ENCODE measurements at places on chromosomes 4 and X.

GRCh38 chr4:8314691-8315255, 45.2 kb downstream of the HTRA3 start:
- no peak for DNase-seq

DNA sequence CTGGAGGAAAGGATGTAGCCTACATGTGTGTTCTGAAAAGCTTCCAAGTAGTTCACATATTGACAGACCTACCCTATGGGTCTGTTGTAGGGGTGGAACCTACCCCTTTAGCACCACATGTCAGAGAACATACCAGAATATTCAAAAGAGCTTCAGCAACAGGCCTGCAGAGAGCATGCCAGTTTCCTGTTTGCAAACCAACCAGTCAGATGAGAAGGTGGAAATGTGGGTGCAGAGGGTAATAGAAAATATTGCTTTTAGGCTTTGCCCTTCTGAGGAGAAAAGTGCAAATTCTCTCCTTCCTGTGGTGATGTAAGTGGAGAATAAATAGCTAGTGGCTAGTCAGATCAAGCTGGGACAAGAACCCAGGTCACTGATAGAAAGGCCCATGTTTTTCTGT, 16.4 kb downstream of the INTS6L start:
- peak; percentile 22 for DNase-seq

GRCh38 chrX:7086384-7086783, 61.1 kb upstream of the STS start:
- no peak for DNase-seq

DNA sequence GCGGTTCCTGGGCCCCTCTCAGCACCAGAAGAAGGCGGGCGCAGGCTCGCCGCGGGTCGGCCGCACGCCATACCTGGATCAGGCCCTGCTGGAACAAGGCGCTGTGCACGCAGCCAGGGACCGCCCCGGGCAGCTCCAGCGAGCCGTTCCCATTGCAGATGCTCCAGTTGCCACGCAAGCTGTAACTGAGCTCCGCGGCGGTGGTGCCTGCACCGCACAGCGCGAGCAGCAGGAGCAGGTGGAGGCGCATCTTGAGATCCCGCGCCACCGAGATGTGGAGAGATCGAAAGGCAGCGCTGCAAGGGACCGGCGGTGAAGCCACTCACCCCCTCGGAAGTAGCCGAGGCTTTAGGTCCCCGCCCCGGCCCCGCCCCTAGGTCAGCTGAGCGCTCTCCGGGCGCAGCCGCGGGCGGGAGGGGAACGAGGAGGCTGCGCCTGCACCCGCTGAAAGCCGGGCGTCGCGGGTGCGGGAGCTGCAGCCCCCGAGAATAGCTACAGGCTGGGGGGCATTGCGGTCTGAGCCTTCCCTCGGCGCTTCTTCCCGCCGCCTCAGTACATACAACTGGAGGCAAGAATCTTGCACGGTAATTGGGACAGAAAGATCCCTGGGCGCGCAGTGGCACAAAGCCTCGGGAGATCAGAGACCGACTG, at the start of gene MANBA:
Gene MANBA (minus strand): TSS at position 324 of the 651 bp plus-strand sequence. CDS start 74 bp downstream, at position 250.
- DNase-seq = peak; percentile 81

GRCh38 chr4:151785484-151786157, 24.8 kb upstream of the GATB start:
- no peak for DNase-seq

DNA sequence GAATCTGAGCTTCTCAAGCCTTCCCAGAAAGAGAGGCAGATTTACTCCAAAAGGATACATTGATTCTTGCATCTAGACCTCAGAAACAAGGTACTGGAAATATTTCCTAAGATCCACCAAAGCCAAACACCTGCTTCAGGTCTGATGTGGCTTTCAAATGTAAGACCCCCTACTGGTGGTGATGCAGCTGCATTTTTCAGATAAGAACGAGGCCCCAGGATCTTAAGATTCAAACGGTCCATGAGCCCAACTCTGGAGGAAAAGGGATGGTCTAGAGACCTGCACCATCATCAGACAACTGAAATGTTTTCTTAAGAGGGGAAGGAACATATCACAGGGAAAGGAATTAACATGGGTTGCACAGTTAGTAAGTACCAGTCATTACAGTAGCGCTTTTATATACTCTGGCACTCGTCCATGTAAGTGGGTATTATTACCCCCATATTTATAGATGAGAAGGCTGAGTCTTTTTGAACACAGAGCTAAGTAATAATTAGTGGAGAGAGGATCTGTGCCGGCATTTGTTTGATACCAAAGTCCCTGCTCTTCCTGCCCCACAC, 73.7 kb downstream of the LEF1 start:
- DNase-seq = no peak

DNA sequence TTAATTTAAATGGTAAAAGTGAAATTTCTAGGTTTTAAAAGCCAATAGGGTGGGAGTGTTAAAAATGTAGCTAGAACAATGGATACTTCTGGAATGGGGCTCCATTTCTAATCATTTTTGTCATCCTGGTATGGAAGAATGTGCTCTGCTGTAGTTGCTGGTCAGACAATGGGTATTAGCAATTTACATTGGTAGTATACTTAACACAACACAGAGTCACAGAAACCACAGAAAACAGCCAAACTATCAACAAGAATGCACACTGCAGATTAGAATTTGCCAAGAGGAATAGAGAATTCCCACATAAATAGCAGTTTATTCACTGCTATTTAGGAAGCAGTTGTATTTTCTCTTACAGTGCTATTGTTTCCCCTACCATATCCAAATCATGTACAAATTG, 319.6 kb downstream of the PPP3CA start:
- no peak for DNase-seq

DNA sequence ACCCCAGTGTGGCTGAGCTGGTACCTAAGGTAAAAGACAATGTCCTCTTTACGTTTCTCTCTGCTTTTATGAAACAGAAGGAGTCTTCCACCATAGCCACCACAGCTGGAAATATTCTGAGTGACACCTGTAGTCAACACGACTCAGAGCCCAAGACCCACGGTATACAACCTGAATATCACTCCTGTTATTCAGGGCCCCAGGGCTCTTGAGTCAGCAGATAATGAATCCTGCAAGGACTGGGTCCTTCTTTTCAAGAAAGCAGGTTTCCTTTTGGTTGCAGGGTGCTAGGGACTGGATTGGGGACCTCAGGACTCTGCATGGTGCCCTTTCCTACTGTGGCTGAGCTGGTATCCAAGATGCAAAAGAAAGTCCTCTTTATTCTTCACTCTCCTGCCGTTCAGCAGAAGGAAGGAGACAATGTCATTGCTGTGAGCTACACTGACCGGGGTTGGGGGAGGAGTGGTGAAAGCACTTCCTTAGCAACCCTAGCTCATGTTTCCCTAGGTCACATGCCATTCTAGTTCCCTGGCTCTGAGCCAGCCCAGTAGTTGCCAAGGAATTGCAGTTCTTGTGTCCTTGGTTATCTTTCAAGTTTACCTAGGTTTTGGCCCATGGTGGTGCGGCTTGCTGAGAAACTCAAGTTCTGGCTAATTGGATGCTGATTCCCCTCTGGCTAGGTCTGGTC, 23.7 kb upstream of the UNC5C start:
- DNase-seq = no peak

DNA sequence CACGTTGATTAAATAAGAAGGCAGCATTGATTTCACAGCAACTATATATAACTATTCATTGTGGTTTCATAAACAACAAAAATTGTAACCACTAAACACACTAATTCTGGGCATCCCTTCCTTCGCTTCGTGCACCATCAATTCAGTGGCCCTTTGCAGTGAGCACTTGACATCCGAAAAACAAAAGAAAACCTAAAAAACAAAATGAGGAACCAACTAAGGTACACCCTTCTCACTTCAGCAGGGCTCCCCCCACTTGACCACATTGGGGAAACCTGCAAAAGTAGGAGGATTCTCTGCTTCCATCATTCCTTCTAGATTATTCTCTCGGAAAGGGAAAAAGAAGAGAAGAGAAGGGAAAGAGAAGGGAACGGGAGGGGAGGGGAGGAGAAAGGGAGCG, 28.3 kb downstream of the NBDY start:
- DNase-seq = no peak

- DNase-seq = no peak
Measured at GRCh38 chrX:10484683-10485247, 135.6 kb downstream of the MID1 start.

GRCh38 chrX:152892999-152893891, 4.6 kb upstream of the ZNF185 start:
- no peak for DNase-seq

GRCh38 chrX:136209016-136209738, 42.0 kb downstream of the MAP7D3 start:
- peak; percentile 25 for DNase-seq

GRCh38 chrX:36314303-36314702, 394.8 kb downstream of the CFAP47 start:
- no peak for DNase-seq

DNA sequence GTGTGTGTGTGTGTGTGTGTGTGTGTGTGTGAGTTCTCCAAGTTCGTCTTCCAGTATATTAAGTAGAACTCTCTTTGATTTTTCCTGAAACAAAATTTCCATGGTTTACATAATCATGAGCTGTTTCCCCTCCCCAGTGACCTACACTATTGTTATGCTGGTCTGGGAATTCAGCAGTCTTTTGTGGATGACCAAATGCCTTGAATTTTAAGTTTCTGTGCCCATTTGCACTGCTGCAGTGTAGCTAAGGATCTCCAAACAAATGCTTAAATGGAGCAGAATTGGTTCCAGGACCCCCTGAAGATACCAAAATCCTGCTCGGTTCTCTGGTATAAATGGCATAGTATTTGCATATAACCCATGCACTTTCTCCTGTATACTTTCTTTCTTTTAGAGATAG, 77.2 kb upstream of the SLC34A2 start:
- no peak for DNase-seq

- DNase-seq = peak; percentile 50
Measured at GRCh38 chrX:149527705-149528104, 13.1 kb upstream of the EOLA1 start.

DNA sequence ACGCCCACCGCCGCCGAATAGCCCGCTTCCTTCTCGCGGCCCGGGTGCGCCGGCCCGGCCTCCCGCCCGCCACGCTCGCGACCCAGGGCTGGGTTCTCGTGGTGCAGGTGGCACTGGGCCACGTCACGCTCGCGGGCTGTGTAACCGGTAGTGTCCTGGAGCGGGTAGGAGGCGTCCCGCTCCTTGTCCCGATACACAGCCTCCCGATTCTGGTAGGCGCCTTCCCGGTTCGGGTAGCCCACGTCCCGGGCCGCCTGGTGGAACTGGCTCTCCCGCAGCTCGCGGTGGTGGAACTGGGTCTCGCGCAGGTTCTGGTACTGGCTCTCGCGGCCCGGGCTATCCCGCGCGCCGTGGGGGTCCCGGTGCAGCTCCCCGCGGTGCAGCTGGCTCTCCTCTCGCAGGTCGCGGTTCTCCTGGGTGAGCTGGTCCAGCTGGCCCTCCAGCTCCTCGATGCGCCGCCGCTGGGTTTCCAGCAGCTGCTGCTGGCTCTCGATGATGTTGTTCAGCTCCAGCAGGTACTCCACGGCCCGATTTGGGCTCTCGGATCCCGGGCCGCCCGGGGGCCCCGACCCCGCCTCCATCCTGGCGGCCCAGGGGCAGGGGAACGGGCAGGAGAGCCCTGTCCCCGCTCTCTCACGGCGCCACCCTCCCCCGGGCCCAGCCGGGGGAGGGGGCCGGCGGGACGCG, 39.3 kb upstream of the IQSEC2 start:
- DNase-seq = no peak

- DNase-seq = peak; percentile 30
Measured at GRCh38 chrX:153723351-153724251, 586 bp downstream of the BCAP31 start.

DNA sequence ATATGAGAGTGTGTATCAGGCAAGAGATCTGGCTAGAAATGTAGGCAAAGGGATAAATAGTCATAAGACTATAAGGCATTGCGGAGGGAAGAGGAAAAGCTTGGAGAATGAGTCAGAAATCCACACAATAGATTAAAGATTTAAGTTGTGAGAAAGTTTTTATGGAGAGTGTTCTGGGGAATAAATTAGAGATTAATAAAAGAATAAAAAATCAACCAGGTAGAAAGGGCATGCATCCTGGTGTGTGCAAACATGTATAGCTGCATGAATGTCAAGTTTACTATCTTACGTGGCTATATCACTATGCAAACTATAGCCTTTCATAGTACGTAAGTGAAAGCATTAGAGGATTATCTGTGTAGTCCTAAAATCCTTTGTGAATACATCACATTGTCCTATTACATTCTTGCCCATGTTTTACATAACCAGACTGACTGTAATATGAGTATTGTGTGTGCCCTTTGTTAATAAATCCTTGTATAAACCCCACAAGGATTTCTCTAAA, 36.9 kb downstream of the SNCA start:
- DNase-seq = no peak

DNA sequence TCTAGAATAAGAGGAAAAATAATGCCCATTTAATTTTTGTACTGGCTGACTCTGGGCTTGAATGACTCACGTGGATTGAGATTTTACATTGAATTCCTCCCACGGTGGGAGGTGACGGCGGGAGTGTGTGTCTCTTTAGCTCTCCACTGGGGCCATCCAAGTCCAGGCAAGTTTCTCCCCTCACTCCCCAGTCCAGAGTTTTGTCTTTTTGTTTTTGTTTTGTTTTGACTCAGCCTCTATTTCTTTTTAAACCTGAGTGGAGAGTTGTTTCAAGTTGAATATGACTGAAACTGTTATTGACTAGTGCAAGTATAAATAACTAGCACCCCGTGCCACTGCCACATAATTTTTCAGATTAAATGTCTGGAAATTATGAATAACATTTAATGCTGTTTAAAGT, 13.6 kb downstream of the CHST7 start:
- no peak for DNase-seq

- DNase-seq = no peak
Measured at GRCh38 chrX:29728639-29729038, 486.7 kb upstream of the MAGEB2 start.

DNA sequence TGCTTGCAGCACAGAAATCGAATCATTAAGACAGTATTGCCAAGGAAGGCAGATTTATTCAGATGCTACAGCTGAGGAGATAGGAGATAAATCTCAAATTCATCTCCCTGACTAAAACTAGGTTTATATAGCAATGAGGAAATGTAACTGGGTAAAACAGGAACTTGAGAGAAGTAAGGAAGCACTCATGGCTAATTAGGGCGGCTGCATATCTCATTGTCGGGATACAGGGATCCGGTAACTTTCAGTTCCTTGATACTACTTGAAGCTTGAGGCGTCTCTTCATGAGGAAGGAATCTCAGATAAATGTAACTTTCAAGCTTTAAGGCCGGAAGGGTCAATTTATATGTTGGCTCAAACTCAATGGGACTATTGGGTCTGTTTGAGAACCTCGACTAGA, 129.2 kb upstream of the WDR1 start:
- peak; percentile 0 for DNase-seq

DNA sequence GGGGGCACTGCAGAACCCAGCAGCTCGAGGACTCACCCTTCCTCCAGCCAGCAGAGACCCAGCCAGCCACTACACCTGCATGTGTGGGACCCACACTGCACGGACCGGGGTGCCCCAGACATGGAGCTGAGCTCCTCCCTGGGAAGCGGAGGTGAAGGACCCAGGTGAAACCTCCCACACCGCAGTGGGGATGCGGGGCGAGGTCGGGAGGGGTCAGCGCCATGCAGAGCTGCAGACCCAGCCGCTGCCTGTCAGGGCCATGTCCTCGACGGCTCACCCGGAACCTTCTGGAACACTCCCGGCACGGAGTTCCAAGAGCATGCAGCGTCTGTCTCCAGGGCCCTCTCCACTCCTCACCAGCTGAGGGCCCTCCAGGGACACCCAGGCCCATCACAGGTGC, 42.6 kb downstream of the GAK start:
- no peak for DNase-seq

- DNase-seq = no peak
Measured at GRCh38 chr4:121860121-121860520, 10.2 kb downstream of the BBS7 start.

All from CD4-positive, alpha-beta T cell treated with Interleukin-6 at 100 ng/mL for 8 hours (primary cell).